Globus pallidus (tissue), 1 donor: ENCODE measurements at places on chromosomes 5 and 9.

DNA sequence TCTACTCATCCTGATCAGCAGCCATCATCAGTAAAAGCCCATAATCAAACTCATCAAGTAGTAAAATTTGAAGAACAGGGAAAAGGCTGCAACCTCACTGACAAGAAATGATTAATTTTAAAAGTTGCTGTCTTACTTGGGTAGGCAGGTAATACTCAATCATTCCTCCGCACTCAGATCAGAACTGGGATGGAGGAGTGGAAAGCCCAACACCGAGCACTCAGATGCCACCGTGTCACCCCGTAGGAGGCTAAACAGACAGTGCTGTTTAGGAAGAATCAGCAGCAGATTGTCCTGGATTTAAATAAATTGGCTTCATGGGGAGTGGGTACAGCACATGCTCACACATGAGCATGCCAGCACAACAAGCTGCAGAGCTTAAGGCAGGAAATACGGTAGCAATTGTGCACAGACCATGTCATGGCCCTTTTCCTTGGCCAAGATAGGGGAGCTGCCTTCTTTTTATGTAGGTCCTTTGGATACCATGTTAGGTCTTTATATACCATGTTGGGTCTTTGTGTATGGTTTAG lies 92.6 kb upstream of the CDH6 start:
- no peak for DNase-seq

DNA sequence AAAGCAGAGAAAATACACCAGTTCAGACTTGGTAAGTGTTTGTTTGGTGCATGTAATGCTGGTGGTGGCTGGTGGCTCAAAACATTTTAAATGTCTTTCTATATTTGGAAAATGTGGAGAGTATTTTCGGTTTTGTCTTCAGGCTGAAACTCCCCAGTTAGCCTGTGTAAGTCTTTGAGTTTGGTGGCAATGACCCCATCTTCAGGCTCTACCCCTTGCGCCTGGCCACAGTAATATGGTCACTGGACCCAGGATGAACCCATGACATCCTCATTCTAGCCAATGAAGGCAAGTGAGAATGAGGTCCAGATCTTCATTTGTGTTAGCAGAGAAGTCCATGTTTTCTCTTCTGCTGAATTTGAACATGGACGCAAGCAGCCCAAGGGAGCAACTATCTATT lies 422.6 kb downstream of the BRINP1 start:
- no peak for DNase-seq

DNA sequence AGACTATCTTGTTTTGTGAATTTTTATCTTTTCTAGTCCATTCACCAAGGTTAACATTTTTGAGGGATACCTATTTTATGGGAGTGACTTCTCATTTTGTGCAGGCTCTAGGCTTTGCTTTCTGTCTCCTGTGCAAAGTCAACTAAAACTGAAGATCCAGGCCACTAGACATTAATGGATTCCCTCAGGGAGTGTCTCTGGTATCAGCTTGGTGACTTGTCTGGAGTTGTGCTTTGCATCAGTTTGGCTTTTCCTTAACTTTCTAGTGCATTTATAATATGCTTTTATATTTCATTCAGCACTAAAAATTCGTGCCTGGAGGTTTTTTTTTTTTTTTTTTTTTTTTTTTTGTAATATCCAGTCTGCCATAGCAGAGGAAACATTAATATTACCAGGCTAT lies 144.2 kb downstream of the YIPF5 start:
- no peak for DNase-seq

DNA sequence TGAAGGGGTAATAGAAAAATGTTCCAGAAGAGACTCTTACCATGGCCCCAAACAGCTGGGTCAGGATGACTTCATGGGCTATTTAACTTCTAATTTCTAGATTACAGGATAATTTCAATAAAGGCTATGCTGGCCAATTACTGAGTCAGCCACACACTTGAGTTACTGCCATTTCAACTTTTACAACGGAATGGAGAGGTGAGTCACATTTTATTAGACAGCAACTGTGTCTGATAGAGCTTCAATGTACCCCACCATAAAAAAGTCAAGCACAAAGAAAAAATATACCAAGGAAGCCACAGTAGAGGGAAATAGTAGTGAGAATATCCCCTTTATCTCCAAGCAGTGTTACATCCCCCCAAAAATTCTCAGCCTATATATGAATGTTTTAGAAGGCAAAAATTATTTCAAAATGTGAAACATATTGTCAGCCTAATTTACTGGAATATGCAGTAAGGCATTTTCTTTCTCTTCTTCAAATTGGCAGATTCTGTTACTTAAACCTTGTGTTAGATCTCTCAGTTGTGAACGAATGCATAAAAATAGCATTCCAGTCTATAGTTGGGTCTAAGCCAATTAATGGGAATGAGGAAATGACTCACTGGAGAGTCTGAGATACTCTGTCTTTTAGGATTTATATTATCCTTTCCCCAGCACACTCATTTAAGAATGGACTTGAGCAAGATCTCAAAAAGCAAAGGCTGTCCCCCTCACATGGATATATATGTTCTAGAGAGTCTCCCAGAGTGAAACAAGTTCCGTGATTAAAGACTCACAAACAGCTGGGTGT lies 47.1 kb upstream of the RAI14 start:
- no peak for DNase-seq

DNA sequence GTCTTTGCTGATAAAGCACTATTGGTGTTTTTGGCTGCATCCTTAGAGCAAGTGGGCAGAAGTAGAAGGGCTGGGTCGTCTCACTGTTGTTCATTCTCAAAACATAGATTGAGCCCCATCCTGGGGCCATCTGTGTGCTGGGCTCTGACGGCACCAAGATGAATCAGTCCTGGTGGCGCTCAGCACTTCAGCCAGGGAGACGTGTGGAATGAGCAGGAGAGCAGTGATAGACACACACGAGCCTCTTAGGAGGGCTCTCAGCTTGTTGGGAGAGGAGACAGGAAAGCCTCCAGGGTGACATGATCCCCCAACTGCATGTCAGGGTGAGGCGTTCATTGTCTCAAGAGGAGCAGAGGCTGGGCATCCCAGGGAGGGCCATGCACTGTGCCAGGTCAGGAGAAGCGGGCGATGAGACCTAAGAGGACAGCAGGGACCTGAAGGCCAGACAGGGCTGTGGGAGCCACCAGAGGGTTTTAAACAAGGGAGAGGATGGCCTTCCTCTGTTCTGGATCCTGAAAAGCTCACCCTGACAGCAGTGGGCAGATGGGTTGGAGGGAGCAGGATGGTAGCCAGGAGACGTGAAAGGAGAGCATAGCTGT lies 115.8 kb downstream of the DAB2IP start:
- no peak for DNase-seq

- DNase-seq: no peak
These were observed 8.6 kb downstream of the MFAP3 start for GRCh38 chr5:154047324-154047723.

DNA sequence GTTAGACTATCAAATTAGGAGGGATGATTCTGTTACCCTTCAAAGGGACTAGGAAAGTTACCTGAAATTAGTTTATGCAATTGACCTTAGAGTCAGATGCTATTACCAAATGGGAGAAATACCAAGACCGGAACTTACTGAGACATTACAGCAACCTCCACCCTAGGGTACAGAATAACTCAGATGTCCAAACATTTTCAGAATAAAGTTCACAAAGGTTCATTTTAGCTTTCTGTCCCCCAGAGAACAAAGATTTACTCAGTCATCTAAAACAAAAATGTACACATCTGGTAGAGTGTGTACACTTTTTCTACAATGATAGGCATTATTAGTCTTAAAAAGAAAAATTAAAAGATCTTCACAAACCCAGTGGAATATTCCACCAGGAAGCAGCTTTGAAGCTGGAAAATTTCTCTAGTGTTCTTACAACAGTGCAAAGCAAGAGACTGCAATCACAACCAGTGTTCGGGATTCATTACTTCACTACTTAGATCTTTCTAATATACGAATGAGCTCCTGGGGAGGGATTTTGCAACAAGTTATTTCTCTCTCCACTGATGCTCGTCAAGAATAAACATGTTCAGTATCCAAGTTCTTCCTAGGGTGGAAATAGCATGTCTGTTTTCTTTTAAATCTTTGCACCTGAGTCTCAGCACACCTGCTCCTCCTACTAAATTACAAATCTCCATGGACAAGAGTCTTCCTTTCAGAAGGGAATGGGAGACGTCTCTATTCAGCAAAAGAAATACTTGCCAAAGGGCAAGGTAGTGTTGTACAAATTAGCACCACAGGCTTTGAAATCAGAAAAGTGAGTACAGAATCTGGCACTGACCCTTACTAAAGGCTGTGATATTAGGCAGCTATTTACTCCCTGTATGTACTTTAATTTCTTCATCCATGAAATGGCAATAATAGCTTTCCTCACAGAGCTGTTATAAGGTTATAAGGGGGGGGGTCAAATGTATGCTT lies 8.8 kb downstream of the ETF1 start:
- no peak for DNase-seq

GRCh38 chr5:172255444-172255843 lies 28.1 kb downstream of the UBTD2 start:
- DNase-seq: no peak

- DNase-seq: no peak
These were observed 6.0 kb downstream of the TRIM7 start for GRCh38 chr5:181198905-181199519.

DNA sequence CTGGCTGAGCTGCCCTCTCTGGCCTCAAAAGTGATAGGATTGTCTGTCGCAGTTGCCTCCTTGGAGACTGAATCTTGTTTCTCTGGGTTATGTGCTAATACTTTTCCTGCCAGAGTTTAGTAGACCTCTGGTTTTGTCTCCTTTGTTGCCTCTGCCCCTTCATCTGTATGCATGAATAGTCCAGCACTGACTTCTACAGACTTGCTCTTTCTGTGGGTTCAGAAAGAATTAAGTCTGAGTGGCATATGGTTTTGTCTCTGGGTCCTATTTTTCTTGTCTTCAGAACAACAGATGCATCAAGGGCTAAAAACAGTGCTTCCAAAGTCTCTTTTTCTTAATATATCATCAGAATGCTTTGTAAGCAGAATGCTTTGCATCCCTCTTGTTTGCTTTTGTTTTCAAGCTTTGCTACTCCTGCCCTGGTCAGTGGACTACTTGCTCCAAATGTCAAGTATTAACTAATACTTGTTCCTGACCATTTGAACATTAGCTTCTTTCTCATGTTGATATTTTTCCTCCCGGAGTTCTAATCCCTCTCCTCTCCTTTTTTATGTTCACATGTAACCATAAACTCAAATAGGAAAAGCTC lies 131.7 kb downstream of the UNC13B start:
- DNase-seq: peak; percentile 14

DNA sequence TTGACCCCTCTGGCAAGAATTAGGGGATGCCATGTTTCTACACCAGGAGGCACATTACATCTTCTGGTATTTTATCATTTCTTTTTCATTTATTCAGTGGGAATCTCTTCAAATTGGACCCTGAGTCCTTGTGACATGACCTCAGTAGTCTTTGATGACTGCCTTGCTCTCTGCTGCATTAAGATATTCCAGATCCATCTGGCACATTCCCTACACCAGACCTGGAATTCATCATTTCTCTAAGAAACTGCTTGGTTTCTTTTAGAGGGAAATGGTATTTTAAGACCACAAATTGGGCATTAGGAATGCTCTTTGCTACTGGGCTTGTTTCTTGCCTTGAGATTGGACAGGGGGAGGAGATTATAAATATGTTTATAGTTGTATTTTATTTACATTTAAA lies 61.0 kb downstream of the GALNT10 start:
- no peak for DNase-seq

- DNase-seq: no peak
These were observed 28.0 kb downstream of the ABO start for GRCh38 chr9:133246991-133247390.

DNA sequence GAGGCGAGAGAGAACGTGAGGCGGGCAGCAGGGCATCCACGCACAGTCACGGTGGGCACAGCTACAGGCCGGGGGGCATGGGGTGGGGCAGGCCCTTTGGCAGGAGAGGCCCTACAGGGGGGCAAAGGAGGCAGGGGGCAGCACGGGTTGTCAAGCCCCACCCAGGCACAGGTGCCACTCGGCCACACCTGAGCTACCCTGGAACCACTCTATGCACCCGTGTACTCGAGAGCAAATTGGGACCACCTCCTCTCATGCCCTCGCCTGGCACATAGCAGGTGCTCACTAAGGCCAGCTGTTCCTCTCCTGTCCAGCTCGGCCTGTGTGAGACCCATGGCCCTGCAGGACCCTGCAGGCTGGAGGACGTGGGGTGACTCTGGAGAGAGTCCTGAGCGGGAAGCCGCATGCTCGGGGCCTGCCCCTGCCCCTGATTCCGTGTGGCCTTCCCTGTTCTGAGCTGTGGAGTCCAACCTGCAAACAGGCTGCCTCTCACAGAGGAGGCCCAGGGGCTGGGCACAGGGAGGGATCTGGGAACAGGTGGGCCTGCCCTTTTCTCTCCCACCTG lies 31.4 kb upstream of the SARDH start:
- DNase-seq: no peak

DNA sequence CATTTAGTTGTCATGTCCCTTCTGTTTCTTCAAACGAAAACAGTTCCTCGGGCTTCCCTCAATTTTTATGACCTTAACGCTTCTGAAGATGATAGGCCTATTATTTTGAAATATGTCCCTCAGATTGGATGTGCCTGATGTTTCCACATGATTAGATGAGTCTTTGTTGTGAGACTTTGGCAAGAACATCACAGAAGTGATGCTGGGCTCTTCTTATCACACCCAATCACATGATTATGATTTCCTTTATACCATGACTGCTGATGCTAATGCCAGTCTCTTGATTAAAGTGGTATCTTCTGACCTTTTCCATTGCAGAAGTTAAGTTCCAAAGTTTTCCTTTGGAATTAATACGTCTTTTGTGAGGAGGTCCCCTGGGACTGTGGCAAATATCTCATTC lies 175.7 kb downstream of the SAXO1 start:
- DNase-seq: no peak

DNA sequence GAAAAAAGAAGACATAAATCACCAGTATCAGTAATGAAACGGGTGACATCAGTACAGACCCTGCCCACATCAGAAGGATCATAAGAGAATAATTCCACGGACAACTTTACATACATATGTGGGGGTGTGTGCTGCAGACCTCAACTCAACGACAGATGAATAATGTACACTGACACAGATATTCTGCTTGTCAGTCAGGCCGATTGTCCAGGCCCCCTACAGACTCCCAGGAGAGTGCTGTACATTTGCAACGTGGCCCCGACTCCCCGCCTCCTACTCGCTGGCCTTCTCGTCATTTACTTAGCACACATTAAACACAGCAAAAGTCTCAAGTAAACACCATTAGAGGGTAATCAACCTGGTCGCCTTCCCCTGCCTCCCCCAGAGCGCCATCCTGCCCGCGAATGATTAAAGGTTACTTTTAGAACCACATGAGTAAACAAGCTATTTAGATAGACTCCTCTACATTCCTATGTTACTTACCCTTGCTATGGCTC lies 3.5 kb upstream of the TMED9 start:
- DNase-seq: no peak

- no peak for DNase-seq
These were observed 58.0 kb upstream of the JAK2 start for GRCh38 chr9:4927043-4927471.

DNA sequence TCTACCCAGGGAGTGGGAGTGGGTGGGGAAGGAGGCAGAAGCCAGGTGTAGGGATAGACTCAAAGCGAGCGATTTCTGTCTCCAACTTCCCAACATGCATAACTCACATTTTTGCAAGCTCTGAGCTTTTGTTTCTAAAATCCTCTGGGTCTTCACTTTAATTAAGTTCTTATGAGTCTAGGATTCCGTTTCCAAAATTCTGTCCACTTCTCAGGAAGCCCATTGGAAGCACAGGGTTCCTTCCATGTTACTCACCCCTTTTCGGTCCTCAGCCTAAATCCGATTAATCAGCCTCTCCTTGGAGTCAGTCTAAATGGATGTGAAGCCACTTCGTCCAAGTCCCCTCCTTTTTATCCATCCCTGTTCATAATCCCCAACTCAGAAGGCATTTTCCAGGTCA lies 1.4 kb downstream of the GPX3 start:
- DNase-seq: no peak

GRCh38 chr9:125521462-125522327 lies 185.3 kb downstream of the MAPKAP1 start:
- DNase-seq: no peak
